ENCODE measurements at places on chromosomes 11 and 22. TPM values are rescaled to one million over a fixed set of nuclear protein-coding genes. Genes with fewer than 3 reads are reported as not detected.

The OR5M11 gene
- total RNA-seq, result not detected

The MPZL2 gene
- 5.6 TPM for total RNA-seq

The USP2 gene
- total RNA-seq, result 0.25 TPM

The SPI1 gene
- under 0.01 TPM for total RNA-seq

The KRTAP5-3 gene
- not detected for total RNA-seq

The MMP27 gene
- not detected for total RNA-seq

The MUC6 gene
- total RNA-seq, result not detected

The FAR1 gene
- total RNA-seq, result 51.3 TPM

The TYR gene
- not detected for total RNA-seq

The P2RX6 gene
- not detected for total RNA-seq

DNA sequence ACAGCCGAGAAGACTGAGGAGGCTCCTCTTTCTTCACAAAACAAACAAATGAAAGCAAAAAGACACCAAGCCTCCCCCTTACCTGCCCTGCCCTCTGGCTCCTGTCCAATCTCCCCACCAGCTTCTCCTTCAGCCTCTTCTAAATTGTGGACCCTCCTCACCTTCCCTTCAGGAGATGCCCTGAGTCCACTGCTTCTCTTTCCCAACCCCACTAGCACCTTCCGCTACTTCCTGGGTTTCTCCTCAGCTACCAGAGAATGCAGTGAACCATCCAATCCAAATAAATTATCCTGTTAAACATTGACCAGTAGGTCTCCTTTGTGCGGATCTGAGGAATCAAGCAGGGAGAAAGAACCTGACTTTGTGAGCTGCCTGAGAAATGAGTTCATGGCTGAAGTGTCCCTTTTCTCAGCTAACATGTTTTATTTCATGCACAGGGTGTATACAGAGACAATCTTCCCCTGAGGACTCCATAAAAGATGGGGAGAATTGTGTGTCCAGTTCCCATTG lies 63.2 kb upstream of the VPREB1 start:
- no peak for DNase-seq

DNA sequence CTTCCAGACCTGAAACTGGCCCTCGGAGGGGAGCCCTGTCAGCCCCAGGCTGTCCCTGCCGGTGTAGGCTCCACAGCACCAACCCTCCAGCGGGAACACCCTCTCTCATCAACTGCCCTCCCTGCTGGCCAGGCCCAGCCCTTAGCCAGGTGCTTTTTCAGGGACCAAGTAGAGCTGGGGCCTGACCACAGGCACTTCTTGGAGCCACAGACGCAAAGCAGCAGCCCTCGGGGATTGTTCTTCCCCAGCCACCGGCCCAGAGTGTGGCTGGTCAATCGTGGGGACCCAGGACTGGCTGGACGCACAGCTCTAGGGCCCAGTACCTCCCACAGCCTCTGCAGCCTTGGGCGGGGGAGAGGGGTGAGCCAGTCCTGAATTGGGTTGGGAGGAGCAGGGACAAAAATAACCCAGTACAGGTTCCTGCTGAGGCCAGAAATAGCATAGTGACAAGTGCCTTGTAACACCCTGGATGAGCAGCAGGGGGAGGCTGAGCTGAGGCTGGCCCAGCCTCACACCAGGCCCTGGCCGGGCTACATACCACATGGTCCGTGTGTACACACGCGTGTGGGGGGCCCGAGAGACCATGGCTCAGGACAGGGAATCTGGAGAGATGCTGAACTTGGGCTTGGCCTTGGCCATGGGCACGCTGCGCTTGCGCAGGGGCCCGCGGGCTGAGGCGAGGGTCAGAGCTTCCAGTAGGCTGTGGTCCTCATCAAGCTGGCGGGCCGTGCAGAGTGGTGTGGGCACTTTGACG lies 2.0 kb downstream of the KCNJ11 start:
- peak; percentile 29 for DNase-seq

- no peak for DNase-seq
Observed at GRCh38 chr11:117722082-117722481, 74.9 kb downstream of the DSCAML1 start.

DNA sequence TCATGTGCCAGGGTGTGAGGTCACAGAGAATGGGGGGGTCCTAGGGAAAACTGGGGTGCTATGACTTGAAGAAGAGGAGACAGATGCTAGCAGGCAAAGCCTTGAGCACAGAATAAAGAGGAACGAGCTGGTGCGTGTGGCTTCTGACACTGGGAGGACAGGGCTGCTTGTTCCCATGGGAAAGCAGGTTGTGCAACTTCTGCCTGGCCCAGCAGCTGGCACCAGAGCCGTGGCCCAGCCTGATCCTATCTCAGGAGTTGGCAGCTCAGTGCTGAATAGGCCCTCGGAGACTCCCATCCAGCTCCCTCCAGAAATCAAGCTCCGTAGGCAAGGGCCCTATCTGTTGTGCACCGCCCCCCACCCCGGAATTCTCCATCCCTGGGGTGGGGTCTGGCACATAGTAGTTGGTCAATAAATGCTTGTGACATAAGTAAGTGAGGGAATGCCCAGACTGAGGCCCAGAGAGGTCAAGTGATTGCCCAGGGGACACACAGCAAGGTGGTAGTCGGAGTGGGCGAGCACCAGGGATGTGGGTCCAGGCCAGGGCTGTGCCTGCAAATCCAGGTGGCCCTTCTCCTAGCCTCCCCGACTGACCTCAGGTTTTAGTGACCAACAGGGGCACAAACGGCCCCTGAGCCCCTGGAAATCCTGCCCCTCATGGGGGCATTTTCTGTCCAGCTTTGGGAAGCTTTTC lies 19.5 kb upstream of the FADD start:
- no peak for DNase-seq

- peak; percentile 78 for DNase-seq
Observed at GRCh38 chr11:117232092-117232878, at the start of gene RNF214. Gene RNF214 (plus strand): TSS chr11:117232671. CDS start chr11:117234273, 1,602 bp downstream.

- no peak for DNase-seq
Observed at GRCh38 chr11:60129853-60130252, 41.4 kb downstream of the MS4A2 start.

GRCh38 chr22:45103756-45104155 lies 60.0 kb upstream of the NUP50 start:
- DNase-seq, result no peak

DNA sequence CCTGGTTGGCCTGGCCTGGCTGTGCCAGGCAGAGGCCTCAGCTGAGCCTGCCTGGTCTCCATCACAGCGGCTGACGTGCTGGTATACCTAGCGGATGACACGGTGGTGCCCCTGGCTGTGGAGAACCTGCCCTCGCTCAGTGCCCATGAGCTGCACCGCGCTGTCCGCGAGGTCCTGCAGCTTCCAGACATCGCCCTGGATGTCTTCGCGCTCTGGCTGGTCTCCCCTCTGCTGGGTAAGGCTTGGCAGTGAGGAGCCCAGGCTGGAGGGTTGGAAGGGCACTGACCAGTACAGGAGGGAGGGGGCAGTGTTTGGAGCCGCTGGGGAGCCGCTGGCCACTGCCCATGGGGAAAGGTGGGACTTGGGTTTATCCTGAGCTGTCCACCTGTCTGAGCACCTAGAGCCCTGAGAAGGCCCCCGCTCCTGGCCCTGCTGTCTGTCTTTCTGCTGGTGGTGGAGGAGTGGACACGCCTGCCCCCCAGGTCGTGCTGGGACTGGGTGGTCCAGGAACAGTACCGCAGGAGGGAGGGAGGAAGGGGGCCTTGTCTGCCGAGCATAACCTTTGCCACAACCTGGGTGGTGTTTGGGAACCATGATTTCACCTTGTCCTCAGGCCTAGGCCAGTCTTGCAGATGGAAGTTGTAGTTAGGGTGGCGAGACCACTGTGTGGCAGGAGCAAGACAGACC lies 3.0 kb downstream of the FRMD8 start:
- DNase-seq, result peak; percentile 33

- no peak for DNase-seq
Observed at GRCh38 chr11:122661182-122661945, 5.8 kb downstream of the UBASH3B start.

DNA sequence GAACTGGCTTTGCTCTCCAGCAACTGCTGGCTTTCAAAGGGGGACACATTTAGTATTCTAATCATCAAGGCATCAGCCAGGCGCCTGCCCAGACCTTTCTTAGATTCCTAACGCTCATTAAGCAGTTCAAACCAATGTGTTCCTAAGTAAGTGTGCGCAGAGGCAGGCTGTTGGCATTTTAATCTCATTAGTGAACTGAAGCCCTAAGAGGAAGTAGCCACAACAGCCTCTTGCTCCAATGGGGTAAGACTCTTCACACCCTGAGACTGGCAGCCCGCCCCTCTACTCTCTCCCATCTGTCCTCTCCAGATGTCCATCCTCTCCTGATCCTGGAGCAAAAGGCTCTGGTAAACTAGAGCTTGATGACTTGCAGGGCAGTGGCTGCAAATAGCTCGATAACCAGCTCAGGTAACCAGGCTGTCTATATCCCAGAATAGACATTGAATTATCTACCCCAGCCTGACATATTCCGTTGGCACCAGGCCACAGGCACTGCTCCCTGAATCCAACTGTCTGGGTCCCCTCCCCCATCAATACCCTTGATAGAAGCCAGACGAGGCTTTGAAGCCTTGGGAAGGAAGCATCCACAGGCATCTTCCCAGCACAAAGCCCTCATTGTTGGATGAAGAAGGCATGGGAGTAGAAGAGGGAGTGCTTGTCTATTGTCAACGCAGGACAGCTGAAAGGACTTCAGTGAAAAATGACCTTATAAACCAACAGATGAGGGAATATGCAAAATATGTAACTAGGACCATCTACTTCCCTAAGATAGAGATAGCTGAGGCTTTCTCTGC lies 321.1 kb downstream of the TENM4 start:
- no peak for DNase-seq

DNA sequence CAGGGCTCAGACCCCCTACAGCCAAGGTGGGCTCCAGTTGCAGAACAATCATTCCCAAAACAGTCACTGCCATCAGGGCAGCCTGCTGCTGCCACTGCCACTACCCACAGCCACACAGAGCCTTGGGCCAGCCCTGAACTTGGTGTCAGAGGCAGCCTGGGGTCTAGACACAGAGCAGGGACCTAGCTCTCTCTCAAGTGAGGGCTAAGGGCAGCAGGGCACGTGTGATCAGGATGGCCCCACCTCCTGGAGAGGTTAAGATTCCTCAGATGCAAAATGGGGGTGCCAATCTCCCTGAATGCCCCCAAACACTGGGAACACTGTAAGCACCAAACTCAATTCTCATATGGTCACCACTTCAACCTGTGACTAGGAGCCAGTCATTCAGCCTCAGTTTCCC lies 15.6 kb downstream of the CABP7 start:
- no peak for DNase-seq

GRCh38 chr11:63165706-63166310 lies 21.8 kb upstream of the SLC22A24 start:
- no peak for DNase-seq

- no peak for DNase-seq
Observed at GRCh38 chr11:47913529-47914244, 65.5 kb upstream of the NUP160 start.

- DNase-seq, result no peak
Observed at GRCh38 chr11:95961758-95962157, 37.9 kb upstream of the MTMR2 start.

DNA sequence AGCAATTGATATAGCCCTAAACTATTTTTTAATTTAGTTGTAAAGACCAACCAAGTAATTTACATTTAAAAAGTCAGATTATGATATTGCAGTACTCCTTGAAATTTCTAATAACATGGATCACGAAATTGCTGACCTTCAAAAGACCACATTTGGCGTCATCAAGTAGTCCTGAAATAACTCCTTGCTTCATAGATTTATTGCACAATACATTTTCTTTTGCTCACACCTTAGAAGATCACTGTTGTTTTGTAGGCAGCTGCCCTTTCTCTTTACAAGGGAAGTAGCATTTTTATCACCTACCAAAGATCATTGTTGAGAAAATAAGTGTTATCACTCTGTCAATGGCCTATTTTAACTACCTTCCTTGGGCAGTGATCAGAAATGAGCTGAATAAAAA lies 815.8 kb downstream of the METTL15 start:
- DNase-seq, result no peak

DNA sequence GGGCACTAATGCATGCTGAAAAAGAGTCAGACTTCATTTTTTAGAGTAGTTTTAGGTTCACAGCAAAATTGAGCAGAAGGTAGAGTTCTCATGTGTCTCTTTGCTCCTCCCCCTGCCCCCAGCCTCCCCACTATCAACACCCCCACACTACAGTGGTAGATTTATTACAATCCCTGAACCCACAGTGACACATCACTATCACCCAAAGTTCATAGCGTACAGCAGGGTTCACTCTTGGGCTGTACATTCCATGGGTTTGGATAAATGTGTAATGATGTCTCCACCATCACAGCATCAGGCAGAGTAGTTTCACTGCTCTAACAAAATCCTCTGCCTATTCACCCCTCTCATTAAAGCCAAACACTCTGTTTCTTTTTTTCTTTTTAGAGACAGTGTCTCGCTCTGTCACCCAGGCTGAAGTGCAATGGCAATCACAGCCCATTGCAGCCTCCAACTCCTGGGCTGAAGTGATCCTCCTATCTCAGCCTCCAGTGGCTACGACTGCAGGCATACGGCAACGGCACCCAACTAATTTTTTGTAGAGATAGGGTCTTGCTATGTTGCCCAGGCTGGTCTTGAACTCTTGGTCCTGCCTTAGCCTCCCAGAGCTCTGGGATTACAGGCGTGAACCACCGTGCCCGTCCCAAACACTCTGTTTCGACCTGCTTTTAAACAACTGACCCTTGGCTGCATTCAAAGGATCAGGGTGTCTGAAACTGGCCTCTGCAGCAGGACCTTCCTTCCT lies 4.1 kb downstream of the BEST1 start:
- DNase-seq, result no peak

DNA sequence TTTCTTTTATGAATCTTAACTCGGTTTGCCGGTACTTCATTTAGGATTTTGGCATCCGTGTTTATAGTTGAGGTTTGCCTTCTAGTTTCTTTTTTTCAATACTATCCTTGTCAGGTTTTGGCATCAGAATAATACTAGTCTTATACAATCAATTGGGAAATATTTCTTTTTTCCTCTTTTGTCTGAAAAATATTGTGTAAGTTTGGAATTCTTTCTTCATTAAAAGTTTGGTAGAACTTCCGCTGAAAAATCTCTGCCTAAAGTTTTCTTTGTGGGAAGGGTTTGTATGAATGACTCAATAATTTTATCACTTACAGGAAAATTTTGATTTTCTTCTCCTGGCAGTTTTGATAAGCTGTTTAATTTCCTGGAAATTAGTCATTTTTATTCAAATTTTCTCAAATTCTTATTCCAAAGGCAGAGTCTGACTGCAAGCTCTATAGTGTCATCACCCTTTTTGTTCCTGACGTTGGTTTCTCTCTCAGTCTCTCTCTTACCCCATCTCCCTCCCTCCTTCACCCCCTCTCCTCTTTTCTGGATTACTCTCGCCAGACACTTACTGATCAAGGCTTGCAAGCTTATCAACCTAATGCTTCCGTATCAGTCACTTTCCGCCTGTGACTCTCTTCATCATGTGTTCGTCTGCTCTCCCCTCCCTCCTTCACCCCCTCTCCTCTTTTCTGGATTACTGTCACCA lies 555.7 kb downstream of the TBC1D22A start:
- DNase-seq, result no peak

- DNase-seq, result no peak
Observed at GRCh38 chr11:63610604-63611394, 3.4 kb downstream of the PLAAT3 start.

Data from dermis microvascular lymphatic vessel endothelial cell (primary cell).